ENCODE measurements at places on chromosomes 2 and 18. TPM values are rescaled to one million over a fixed set of nuclear protein-coding genes. Genes with fewer than 3 reads are reported as not detected.

IL36A gene
- not detected for total RNA-seq

GRCh38 chr2:167860082-167860481 lies 387.3 kb downstream of the STK39 start:
- no peak for DNase-seq

- no peak for DNase-seq
Measured at GRCh38 chr18:20996418-20996817, 115.2 kb downstream of the ROCK1 start.

DNA sequence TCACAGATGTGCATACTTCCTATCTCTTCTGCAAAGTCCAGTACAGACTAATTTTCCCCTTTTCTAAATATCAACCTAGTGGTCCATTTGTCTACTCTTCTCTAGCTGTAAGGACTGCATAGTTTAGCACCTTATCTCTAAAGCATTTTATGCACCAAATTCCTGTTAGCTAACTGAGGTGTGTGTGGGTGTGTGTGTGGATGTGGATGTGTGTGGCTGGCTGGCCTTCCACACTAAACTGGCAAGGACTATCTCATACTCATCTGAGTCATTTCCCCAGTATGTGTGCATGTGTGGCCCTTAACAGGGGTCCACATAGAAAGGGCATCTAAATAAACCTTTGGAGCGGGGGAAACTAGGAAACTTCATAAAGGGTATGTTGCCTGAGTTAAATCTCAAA lies 139.6 kb downstream of the TTC32 start:
- no peak for DNase-seq

- no peak for DNase-seq
Measured at GRCh38 chr2:162344617-162344950, 652 bp downstream of the GCA start.
